ENCODE measurements at places on chromosomes 11 and 22. TPM values are rescaled to one million over a fixed set of nuclear protein-coding genes. Genes with fewer than 3 reads are reported as not detected.
A peak's percentile ranks its signal among the peaks of the same experiment; 100 is the strongest.

RBFOX2 gene
- total RNA-seq: 102 TPM

GPHA2 gene
- total RNA-seq: not detected

ASCL3 gene
- total RNA-seq: not detected

TBX10 gene
- not detected for total RNA-seq

MMP10 gene
- not detected for total RNA-seq

IFITM1 gene
- total RNA-seq: 123 TPM

FGF3 gene
- not detected for total RNA-seq

MUC6 gene
- total RNA-seq: not detected

DNA sequence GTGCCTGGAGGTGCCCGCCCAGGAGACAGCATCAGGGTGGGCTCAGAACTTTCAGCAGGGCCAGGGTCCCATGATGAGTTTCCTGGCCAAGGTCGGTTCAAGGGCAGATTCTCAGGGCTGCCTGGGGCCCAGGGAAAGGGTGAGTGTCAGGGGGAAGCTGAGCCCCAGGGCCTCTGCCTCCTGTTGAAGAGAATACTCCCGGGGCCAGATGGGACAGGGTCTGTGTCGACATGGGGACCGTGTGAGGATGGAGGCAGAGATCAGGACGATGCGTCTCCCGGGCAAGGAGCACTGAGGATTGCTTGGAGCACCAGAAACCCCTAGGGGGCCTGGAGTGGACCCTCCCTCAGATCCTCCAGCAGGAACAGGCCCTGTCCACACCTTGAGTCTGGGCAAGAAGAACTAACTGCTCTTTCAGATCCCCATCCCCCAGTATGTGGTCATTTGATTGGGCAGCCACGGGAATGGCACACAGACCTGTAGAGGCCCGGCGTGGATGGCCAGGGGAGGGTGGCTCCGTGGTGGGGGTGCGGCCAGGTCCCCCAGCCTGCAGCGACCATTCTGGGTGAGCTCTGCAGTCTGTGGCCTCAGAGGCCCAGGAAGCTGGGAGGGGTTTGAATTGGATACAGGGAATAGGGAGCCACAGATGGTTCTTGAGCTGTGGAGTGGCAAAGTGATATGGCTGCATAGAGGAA, 1078.7 kb downstream of the BRD1 start:
- peak; percentile 68 for DNase-seq

DNA sequence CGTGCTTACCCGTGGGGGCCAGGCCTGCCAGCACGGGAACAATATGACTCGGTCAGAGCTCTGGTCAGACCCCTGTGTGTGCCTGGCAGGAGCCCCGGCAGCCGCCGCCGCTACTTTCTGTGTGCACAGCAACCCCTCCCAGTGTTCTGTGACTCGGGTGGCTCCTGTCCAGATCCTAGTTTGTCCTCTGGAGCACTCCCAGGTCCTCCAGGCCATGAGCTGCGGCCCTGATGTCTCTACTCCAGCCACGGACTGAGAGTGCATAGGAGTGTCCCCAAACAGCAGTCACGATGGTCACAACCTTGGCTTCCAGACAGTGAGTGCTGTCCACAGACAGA, 3.2 kb downstream of the NDUFS8 start:
- peak; percentile 84 for DNase-seq

DNA sequence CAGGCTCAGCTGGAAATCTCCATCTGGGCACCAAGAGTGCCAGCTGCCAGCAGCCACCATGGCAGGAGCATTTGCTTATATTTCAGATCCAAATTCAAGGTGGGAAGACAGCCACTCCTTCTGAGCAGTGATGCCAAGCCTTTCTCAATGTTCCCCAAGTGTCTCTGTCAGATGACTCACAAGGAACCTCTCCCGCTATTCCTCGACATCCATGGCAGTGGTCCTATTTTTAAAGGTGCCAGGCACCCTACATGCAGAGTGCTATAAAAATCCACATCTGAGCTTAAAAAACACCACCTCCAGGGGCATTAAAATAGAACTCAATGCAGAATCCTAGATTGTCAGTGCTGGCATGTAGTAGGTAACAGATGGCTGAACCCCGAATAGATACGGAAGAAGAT, 112.1 kb downstream of the SLC1A2 start:
- no peak for DNase-seq

DNA sequence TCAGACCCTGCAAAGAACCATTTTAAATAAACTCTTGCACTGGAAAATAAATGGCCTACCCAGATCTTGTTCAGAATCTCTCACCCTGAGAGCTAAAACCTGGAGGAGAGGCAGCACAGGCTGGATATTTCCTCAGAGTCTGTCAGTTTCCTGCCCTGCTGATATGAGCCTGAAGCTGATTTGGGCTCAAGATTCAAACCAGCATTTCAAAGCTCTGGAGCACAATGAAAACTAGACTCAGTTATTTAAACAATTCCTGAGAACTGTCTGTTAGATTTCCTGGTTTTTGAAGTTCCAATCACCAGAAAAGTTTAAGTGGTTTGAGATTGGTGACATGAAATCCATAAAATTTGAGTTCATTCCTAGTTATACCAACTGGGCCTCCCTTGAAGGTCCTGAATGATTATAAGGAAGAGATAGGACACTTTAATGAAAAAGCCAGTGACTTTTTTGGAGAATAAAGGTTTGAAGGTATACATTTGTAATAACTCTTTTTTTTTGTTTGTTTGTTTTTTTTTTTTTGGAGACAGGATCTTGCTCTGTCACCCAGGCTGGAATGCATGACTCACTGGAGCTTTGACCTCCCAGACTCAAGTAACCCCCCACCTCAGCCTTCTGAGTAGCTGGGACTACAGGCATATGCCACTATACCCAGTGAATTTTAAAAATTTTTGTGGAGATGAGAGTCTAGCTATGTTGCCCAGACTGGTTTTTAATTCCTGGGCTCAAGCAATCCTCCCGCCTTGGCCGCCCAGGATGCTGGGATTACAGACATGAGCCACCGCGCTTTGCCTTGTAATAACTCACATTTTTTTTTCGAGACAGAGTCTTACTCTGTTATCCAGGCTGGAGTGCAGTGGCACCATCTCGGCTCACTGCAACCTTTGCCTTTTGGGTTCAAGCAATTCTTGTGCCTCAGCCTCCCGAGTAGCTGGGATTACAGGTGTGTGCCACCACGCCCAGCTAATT, 8.0 kb upstream of the ESAM start:
- no peak for DNase-seq

GRCh38 chr22:43320943-43321900, 21.9 kb downstream of the SCUBE1 start:
- DNase-seq: no peak

- peak; percentile 85 for DNase-seq
Observed at GRCh38 chr11:27698872-27699241, 1.4 kb downstream of the BDNF start.

GRCh38 chr22:31289344-31289743, 2.9 kb downstream of the PIK3IP1 start:
- DNase-seq: peak; percentile 72

GRCh38 chr22:30892286-30892685, 76.3 kb downstream of the MORC2 start:
- DNase-seq: peak; percentile 15

GRCh38 chr11:106187860-106188456, 110.5 kb downstream of the AASDHPPT start:
- no peak for DNase-seq

- DNase-seq: no peak
Observed at GRCh38 chr11:61725781-61726231, 26.6 kb upstream of the MYRF start.

DNA sequence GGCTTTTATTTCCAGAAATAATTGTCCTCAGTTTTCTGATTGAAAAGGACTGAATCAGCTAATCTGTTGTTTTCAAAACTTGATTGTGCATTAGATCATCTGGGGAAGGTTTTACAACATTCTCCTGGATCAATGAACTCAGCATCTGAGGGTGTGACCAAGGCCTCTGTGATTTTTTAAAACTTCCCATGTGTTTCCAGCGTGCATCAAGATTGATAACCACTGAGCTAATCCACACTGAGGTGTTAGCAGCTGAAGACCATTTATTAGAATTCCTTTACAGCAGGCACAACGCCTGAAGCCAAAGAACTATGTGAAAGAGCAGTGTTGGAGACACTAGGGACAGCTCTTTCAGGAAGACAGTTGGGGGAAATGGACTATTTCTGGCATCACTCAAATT, 10.2 kb downstream of the VSTM5 start:
- DNase-seq: no peak
